Astrocyte (in vitro differentiated cells and primary cell): ENCODE measurements at places on chromosomes 2 and 18. TPM values are rescaled to one million over a fixed set of nuclear protein-coding genes. Genes with fewer than 3 reads are reported as not detected.

The LIPG gene
- 11.0 and 18.3 TPM in 2 replicates for total RNA-seq

DNA sequence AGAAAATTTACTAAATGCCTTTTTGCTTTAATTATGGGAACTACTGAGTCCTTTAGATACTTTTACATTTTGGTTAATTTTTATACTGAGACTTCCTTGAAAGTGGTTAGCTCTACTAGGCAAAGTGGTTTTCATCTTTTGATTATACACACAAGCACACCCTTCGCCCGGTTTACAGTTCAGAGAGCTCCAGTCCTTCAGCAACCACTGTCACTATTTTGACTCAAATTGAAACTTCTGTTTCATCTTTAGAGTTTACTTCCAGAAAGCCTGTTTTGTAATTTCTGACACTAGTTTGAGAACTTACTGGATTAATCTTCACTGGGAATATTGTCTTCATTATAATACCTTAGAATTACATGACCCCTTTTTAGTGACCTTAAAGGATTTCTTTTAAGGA, 140.3 kb upstream of the FOSL2 start:
- no peak for DNase-seq

DNA sequence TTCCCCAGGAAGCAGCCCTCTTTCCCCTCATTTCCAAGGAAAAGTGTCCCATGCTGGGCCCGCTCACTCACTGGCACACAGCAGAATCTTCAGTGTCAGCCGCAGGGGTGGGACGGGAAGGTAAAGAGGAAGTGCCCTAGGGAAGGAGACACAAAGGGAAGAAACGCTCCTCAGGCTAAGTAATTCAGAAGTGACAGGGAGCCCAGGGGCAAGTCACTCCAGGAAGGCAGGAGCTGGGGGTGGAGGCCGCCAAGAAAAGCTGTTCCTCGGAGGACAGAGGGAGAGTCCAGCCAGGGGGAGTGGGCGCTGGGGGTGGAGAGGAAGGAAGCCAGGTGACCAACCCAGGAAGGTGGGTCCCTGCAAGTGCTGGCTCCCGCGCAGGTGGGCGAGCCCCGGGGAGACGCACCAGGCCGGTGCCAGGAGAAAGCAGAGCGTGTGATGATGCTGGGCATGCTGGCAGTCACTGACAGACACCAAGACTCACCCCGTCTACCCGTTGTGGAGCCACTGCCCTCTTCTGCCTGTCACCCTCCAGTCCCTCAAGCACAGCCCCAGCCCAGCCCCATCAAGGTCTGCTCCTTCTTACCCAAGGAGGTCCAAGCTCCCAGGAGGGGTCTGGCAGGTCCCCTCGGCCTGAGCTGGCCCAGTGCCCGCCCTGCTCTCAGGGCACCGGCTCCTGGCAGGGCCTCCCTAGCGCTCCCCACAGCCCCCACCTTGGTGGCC, 21.7 kb downstream of the HDAC4 start:
- no peak for DNase-seq

DNA sequence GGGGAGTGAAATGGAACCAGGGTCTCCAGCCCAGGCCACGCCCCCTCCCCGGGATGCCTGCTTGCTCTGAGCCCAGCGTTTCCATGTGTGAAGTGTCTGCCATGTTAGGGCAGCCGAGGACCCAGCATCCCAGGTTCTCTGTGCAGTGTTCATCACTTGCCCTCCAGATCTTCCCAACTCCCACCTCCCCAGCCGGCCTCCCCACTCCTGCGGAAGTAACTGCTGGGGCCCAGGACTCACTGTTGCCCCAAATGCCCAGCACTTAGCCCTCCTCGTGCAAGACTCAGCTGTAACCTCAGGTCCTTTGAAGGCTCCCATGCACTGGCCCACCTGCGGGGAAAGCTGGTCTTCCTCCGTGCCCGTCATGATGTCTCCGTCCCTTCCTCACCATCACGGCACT, 9.7 kb upstream of the PXDN start:
- no peak for DNase-seq

DNA sequence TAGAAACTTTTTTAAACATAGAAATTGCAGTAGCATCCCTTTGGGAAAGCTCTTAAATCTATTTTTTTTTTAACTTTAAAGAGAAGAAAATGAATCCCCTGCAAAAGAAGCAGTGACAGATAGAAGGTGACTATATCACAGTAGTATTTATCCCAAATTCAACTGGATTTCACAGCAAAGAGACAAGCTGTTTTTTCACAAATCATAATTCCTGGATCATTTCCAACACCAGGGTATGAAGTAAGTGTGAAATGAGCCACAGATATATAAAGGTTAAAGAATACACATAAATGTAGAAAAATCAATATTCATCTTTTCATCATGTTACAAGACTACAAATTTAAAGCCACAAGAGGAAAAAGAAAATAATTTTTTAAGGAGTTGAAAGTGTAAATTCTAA, 1404.9 kb upstream of the NXPH2 start:
- no peak for DNase-seq

DNA sequence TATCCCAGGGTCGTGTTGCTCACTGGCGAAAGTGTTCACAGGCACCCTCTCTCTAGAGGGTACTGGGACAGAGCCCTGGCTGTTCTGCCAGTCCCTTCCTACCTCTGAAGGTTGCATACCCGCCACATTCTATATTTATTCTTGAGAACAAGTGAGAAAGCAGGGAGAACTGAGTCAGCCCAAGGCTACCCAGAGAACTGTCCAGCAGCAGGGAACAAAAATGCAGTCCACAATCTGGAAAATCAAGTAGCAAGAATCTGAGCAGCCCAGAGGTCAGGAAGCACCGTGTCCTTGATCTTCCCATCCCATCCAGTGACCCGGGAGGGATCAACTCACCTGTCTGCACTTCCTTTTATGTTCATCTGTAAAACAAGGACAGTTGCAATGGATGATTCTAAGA, 164.1 kb downstream of the FBXO15 start:
- DNase-seq, result no peak
